ENCODE measurements at places on chromosomes 13 and 19.

DNA sequence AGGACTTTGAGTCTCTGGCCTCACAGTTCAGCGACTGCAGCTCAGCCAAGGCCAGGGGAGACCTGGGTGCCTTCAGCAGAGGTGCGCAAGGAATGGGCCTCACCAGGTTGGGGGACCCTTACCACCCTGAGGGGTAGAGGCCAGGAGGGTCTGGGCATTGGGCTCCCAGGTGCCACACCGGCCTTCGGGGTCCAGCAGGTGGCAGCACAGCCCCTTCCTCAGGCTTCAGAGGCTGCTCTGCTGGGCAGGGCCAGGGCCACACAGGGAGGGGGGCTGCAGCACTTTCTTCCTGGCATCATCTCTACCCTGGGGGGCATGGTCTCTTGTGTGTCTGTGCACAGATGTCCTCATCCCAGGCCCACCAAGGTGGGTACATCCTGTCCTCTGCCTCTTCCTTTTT, 12.9 kb downstream of the PIN1 start:
- H3K27me3 ChIP-seq = no peaks in the 10 kb centered on the region
- H3K27ac ChIP-seq = no peak overlapping the region
- peak; percentile 65 for DNase-seq

GRCh38 chr19:12847159-12848139, 9.1 kb downstream of the MAST1 start:
- peak overlapping the region; percentile 24 for H3K4me3 ChIP-seq
- no peaks in the 10 kb centered on the region for H3K4me1 ChIP-seq
- no peaks in the 10 kb centered on the region for H3K27me3 ChIP-seq
- DNase-seq = peak; percentile 94
- no peak overlapping the region for H3K27ac ChIP-seq
- peaks cover 10% of the 10 kb centered on the region for H3K36me3 ChIP-seq

- H3K4me1 ChIP-seq = peaks cover 2% of the 10 kb centered on the region
- H3K4me3 ChIP-seq = peak overlapping the region; percentile 91
- H3K36me3 ChIP-seq = peaks cover 49% of the 10 kb centered on the region
- no peaks in the 10 kb centered on the region for H3K27me3 ChIP-seq
- DNase-seq = peak; percentile 55
- no peak overlapping the region for H3K27ac ChIP-seq
These were observed 533 bp downstream of the ZNF544 start for GRCh38 chr19:58229255-58229639.

- H3K36me3 ChIP-seq = no peaks in the 10 kb centered on the region
- H3K27me3 ChIP-seq = no peaks in the 10 kb centered on the region
- no peaks in the 10 kb centered on the region for H3K4me1 ChIP-seq
- H3K4me3 ChIP-seq = no peak overlapping the region
- H3K27ac ChIP-seq = no peak overlapping the region
These were observed 27.4 kb upstream of the CEBPA start for GRCh38 chr19:33329736-33330135.

DNA sequence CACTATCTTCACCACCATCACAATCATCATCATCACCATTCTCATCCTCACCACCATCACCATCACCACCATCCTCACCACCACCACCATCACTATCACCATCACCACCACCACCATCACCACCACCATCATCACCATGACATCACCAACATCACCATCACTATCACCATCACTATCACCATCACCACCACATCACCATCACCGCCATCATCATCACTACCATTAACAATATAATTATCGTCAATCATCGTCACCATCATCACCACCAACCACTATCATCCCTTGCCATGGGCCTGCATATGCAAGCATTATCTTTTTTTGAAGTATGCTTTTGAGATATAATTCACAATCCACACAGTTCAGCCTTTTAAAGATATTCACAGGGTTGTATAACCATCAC, 7.6 kb upstream of the PPP6R1 start:
- H3K27ac ChIP-seq = no peak overlapping the region
- DNase-seq = no peak
- H3K36me3 ChIP-seq = peaks cover 14% of the 10 kb centered on the region
- H3K4me3 ChIP-seq = peak overlapping the region; percentile 1
- H3K4me1 ChIP-seq = no peaks in the 10 kb centered on the region

DNA sequence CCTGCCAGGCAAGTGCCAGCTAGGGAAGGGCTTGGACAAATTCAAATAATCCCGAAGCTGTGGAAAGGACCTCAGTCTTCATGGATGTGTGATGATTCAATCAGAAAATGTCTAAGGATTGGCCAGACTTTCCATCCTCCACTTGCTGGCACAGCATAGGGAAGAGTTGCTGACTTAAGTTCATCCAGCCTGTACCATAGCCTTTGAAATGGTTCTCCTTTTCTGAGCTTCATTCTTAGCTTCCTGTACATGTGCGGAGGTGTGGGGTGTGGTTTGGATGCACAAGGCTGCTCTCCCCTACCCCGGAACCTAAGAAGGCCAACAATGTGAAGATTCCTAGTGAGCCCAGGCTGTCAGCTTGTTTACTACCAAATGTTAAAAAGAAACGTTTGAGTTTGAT, 959 bp upstream of the IGFL3 start:
- no peak overlapping the region for H3K27ac ChIP-seq
- peaks cover 9% of the 10 kb centered on the region for H3K36me3 ChIP-seq
- DNase-seq = no peak
- no peaks in the 10 kb centered on the region for H3K4me1 ChIP-seq

GRCh38 chr13:46137627-46138317, 32.9 kb upstream of the CPB2 start:
- no peak for DNase-seq
- H3K4me1 ChIP-seq = peaks cover 4% of the 10 kb centered on the region
- H3K27me3 ChIP-seq = no peaks in the 10 kb centered on the region
- H3K36me3 ChIP-seq = no peaks in the 10 kb centered on the region

DNA sequence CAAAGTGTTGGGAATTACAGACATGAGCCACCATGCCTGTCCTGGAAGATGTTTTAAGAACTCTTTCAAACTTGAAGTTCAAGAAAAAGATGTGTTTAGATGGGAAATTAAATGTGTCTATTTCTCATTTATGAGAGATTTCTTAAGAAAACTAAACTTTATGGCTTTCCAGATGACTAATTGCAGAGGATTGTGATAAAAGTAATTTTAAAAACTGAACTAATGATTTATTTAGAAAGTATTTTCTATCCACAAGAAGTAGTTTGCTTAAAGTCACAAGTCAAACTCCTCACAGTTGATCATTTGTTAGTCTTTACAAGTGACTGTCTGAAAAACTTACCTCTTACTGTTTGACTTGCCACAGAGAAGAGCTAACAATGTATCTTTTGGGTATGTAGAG, 89.6 kb upstream of the SPRY2 start:
- H3K4me3 ChIP-seq = no peak overlapping the region
- no peaks in the 10 kb centered on the region for H3K27me3 ChIP-seq
- H3K27ac ChIP-seq = no peak overlapping the region

GRCh38 chr19:28345811-28346210, 867.1 kb downstream of the UQCRFS1 start:
- no peak overlapping the region for H3K4me3 ChIP-seq
- no peak overlapping the region for H3K27ac ChIP-seq
- no peaks in the 10 kb centered on the region for H3K36me3 ChIP-seq
- H3K4me1 ChIP-seq = no peaks in the 10 kb centered on the region
- DNase-seq = no peak
- H3K27me3 ChIP-seq = no peaks in the 10 kb centered on the region

GRCh38 chr13:25214491-25215252, 42.6 kb upstream of the AMER2 start:
- no peak overlapping the region for H3K27ac ChIP-seq
- H3K4me1 ChIP-seq = no peaks in the 10 kb centered on the region
- no peak for DNase-seq
- H3K36me3 ChIP-seq = no peaks in the 10 kb centered on the region
- no peak overlapping the region for H3K4me3 ChIP-seq
- H3K27me3 ChIP-seq = no peaks in the 10 kb centered on the region

DNA sequence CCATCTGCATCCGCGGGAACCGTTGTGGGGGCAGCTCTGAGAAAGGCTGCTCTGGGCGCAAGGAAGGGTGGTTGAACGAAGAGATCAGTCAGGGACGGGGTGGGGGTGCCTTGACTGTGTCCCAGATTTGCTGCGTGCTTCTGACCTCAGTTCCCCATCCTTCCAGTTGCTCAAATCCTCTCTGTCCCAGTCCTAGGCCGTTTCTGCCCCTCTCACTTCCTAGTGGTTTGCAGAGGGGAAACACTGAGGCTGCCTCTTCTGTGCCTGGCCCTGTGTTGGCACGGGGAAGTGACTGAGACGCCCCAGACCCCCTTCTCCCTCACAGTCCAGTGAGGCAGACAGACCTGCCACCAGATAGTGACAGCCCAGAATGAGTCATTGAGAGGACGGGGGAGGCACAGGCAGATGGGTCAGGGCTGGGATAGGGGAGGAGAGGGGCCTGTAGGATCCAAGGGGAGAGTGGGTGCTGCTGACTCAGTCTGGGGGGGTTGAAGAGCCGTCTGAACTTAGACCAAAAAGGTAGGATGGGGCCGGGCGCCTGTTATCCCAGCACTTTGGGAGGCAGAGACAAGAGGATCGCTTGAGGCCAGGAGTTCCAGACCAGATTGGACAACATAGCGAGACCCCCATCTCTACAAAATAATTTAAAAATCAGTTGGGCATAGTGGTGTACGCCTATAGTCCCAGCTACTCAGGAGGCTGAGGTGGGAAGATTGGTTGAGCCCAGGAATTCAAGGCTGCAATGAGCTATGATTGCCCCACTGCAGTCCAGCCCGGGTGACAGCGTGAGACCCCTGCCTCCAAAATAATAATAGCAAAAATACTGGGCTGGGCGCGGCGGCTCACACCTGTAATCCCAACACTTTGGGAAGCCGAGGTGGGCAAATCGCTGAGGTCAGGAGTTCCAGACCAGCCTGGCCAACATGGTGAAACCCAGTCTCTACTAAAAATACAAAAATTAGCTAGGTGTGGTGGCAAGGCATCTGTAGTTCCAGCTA, 26.5 kb downstream of the NUMBL start:
- peaks cover 1% of the 10 kb centered on the region for H3K36me3 ChIP-seq
- no peak overlapping the region for H3K27ac ChIP-seq
- no peak for DNase-seq

- no peak overlapping the region for H3K27ac ChIP-seq
- no peaks in the 10 kb centered on the region for H3K4me1 ChIP-seq
These were observed 16.2 kb downstream of the SOX21 start for GRCh38 chr13:94696171-94696570.

DNA sequence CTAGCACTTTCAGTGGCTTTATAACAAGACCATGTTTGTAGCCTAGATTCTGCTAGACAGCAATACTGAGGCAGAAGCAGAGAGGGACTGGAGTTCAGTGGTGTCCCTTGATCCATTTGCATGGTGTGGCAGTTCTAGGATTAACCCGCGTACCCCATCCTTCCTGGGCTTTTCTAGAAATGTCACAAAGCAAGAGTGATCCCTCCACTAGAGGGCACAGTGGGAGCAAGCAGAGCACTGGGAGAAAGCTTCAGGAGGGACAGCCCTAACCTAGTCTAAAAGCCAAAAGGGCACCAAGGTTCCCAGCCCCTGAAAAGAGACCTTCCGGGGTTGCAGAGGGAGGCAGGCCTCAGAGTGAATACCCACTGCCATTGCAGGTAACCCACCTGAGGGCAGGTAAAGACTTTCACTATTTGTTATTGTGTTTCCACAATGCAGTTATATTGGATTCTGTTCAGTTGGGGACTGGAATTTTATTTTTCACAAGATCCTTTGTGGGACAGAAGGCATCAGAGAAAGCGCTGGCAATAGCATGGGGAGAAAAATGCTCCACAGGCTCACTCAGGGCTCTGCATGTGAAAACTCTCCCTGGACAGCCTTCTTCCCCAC, 170.6 kb downstream of the FLT1 start:
- H3K27ac ChIP-seq = no peak overlapping the region
- H3K4me1 ChIP-seq = no peaks in the 10 kb centered on the region
- peaks cover 20% of the 10 kb centered on the region for H3K36me3 ChIP-seq

DNA sequence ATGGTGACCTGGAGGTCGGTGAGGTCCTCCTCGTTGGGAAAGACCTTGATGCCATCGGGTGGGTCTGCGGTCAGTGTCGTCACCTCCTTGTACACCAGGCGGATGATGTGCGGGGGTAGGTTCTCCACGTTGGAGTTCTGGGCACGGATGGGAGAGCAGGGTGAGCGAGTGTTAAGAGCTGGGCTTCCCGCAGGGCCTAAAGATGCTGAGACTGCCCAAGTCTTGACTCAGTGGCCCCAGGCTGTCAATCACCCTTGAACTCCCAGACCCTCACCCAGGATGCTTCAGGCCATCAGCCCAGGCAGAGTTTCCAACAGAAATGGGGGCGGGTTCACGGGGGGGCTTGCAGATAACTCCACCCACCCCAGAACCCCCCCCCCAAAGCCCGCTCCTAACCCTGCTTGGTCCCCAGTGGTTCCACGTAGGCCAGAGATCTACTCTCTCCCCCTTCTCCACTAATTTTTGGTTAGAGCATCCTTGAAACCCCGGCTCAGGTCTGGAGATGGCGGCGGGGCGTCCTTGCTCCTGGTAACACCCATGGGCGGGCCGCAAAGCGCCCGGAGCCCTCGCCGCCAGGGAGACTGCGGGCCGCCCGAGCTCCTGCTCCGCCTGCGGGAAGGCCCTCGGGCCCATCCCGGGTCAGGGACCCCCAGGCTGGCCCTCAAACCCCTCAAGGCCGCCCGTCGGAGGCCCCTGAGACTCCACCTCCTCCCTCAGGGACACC, 600 bp downstream of the UBE2S start:
- no peak for DNase-seq
- H3K4me1 ChIP-seq = no peaks in the 10 kb centered on the region
- no peaks in the 10 kb centered on the region for H3K27me3 ChIP-seq

DNA sequence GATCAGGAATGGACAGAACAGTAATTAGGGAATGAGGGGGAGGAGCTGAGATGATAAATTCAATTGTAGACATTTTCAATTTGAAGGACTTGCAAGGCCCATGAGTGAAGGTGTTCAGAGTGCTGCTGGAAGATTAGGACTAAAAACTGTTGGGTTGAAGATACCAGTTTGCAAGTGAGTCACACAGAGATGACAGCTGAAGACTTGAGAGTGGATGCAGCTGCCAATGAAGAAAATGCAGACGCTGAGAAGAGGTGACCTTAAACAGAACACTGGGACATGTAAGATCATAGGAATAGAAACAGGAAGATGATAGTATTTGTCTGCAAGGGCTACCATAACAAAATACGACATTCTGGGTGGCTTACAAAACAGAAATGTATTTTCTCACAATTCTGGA, 1716.5 kb upstream of the SLC10A2 start:
- H3K27ac ChIP-seq = no peak overlapping the region
- H3K4me1 ChIP-seq = peaks cover 3% of the 10 kb centered on the region
- H3K27me3 ChIP-seq = no peaks in the 10 kb centered on the region
- H3K36me3 ChIP-seq = peaks cover 14% of the 10 kb centered on the region
- no peak overlapping the region for H3K4me3 ChIP-seq
- no peak for DNase-seq

All from H9 (cell line).